ENCODE measurements at places on chromosomes 7 and 10.
A peak's percentile ranks its signal among the peaks of the same experiment; 100 is the strongest.

DNA sequence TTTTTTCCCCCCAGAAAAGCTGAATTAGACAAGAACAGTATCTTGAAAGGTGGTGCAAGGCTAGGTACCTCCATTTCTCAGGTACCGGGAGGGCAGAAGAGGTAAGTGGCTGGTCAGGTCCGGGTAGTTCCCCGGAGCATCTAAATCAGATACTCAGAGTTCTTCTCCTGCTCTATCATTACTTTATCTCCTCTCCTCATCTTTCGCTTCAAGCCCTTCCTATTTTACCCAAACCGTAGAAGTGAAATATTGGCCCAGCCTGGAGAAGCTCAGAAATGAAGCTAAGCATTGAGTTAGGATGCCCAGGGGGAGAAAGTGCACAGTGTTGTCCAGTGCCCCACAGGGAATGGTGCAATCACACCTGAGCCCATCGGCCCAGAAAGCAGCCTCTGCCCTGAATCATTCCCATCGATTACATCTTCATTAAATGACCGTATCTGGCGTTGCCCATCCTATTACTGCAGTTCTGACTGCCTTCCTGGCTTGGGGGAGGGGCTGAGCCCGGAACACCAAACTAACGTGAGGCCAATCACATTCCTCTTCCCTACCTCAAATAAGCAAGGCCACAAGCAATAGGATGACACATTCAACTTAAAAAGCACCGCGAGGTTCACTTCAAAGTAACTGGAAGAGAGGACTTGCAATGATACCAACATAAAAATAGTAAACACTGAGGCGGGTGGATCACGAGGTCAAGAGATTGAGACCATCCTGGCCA lies 116.5 kb downstream of the PRPF18 start:
- DNase-seq: no peak

- no peak for DNase-seq
Observed at GRCh38 chr7:151080067-151080521, 515 bp downstream of the FASTK start.

DNA sequence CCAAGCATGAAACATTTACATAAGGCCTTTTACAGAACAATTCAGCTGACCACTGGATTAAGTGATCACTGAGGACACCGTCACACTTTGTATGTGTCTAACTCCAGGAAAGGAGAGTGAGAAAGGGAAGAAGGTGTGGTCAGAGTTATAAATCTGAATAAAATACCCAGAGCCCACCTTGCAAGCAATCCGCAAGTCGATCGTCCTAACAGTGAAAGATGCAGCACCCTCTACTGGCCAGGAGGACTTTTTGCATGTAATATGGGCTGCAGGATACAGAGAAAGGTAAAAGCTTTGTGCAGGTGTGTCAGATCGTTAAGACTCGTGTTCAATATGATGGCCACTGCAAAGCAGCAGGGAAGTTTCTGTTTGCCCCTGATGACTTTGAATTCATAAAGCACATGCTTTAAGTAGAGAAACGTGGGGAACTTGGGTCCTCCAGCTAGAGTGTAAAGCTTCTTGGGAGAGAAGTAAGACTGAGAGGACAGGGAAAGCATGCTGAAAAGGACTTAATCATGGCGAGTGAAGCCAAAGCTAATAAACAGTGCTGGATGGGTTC lies 68.5 kb upstream of the BMPER start:
- no peak for DNase-seq

DNA sequence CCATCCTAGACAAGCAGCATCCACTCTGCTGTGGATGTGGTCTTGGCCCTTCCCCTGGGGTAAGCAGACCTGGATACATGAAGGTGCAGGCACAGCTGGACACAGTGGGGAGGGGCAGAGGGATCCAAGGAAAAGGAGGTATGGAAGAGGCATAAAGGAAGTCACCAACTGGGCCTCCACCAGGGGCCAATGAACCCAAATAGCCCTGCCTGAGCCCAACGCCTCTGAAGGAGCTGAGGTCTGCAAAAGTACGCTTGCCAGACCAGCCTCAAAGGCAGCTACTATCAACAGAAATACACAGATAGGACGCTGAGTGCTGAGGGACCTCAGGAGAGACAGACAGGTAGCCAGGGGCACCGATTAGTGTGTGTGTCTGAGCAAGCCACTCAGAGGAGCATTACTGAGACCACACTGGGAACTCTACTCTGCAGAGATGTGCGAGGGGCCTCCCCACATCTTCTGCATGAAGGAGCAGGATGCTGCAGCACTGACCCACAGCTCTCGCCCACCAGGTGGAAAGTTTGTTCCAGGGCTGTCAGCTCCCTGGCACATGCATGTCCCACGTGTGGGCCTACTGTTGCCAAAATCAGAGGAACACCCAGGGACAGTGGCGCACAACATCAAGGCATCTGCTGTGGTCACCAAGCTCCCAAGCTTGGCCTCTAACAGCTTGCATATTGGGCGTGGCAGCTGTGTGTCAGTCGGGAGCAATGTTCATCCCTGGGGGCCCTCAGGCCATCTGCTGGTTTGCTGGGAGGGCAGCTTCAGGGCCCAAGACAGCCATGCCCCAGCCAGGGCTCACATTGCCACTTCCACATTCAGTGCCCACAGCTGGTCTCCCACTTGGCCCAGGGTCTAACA lies 40.0 kb downstream of the MKI67 start:
- no peak for DNase-seq

DNA sequence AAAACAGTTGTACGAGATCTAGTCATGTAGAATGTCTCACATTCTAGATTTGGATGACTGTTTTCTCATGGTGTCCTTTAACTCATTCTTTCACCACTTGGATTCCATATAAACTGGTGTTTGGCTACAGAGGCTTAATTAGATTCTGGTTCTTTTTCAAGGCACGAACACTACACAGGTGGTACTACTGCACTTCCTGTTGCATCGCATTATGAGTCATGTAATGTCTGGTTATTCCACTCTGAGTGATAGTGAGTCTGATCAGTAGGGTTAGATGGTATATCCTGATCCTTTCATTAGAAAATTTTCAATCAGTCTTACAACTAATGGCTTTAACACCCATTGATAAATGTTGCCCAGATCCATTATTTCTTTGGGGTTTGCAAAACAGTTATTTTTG lies 11.2 kb upstream of the AKAP9 start:
- no peak for DNase-seq

GRCh38 chr10:110209926-110210673 lies 2.7 kb downstream of the MXI1 start:
- DNase-seq: peak; percentile 81

DNA sequence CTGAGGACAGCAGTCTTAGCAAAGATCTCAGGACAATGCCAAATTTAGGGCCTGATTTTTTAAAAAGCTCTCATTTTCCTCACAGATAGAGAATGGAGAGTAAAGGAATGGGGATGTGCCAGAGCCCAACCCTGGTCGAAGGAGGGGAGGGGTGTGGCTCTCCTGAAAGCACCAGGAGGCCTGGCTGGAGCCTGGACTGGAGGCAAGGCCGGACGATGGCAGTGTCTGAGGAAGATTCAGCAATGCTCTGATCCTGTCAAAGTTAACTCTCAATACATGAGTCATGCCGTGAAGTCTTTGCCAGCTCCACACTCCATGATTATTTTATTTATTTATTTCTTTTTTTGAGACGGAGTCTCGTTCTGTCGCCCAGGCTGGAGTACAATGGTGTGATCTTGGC lies 108.3 kb downstream of the UPF2 start:
- DNase-seq: no peak

GRCh38 chr7:33554046-33554445 lies 351.3 kb upstream of the BMPER start:
- no peak for DNase-seq

DNA sequence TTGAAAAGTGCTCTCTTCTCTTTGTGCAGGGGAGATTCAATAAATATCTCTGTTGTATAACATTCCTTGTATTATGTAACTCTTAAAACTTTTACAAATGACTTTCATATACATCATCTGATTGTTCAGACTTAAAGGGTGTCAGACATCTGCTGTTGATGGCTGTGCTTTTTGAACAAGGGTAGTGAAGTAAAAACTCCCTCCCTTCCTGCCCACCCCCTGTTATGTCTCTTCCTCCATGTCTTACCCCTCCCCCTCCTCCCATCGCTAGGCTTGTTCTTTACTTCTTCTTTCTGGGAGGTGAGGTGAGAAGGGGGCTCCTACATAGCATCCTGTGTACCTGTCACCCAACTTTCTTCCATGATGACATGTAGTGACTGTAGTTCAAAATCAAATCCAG lies 23.4 kb upstream of the ABCB4 start:
- no peak for DNase-seq

DNA sequence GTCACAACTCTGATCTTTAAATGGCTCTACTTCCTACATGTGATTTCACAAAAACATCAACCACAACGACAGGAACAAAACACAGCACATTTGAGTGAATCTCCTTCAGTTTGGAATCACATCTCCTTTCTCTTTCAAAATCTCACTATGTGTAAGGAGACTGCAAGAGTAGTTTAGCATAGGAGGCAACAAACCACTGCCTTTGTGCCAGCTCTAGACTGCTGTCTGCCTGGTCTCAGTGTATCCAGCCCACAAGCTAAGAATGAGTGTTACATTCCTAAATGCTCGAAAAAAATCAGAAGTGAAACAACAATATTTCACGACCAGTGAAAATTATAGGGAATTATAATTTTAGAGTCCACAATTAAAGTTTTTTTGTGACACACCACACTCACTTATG lies 217.0 kb upstream of the STEAP4 start:
- no peak for DNase-seq

DNA sequence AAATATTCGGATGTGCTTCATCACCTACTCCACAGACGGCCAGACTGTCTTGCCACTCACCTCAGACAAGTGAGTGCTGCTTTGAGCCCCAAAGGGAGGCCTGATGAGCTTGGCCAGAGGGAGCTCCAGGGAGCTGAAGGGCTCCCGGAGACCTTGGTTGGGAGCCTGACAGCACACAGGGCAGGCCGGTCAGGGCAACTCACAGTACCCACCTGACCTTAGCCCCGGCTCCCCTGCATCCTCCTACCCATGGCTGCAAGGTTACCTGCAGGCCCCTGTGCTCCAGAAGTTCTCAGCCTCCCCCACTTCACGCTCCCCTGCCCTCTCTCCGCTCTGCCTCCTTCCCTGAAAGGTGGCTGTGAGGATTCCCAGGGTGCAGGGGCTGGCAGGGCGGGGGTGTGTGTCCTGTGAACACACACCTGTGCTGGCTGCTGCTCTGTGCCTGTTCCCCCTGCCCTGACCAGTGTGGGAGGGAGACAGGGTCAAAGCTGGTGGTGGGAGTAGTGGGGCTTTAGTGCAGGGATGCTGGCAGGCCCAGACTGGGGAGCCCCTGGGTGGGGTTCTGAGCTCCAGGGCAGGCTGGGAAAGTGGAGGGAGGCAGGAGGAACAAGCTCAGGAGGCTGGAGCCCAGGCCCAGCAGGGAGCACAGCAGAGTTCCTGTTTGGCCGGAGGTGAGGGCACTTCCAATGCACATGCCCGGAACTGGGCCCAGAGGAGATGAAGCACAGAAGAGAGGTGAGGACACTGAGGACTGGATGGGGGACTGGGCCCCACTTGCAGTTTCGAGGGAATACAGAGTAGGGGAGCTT lies 7.2 kb downstream of the ANTXRL start:
- no peak for DNase-seq

GRCh38 chr7:107744345-107744750 lies 406 bp downstream of the CBLL1 start:
- DNase-seq: peak; percentile 23

DNA sequence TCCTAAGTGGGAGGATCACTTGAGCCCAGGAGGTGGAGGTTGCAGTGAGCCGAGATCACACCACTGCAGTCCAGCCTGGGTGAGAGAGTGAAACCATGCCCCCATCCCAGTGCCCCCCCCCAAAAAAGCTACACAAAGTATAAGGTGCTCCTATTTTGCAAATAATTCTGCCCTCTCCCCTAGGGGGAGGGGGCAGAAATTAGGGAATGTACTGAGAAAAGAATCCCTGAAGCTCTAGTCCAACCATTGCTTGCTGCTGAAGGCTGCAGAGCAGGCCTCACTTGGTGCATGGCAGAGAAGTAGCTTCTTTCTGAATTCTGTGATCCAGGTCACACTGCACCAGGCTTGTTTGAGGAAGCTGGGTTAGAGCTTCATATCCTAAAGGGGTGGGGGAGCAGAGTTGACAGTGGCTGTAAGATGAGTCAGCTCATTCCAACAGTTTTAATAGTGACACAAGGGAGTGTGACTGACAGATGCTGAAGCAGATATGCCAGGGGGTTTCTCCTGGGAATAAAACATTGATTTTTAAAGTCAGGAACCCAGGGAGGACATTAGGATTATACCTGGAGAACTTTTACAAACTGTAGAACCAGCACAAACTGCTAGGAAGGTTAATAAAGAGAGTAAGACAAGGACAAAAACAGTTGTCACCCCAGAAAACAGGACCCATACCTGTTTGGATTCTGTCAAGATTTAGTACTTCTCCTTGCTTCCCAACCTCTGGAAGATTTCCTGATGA lies 32.8 kb upstream of the STRIP2 start:
- DNase-seq: no peak

Data from stimulated activated naive CD4-positive, alpha-beta T cell (primary cell).